GM12864 (cell line): ENCODE measurements at places on chromosomes 2 and 18.
A peak's percentile ranks its signal among the peaks of the same experiment; 100 is the strongest.

DNA sequence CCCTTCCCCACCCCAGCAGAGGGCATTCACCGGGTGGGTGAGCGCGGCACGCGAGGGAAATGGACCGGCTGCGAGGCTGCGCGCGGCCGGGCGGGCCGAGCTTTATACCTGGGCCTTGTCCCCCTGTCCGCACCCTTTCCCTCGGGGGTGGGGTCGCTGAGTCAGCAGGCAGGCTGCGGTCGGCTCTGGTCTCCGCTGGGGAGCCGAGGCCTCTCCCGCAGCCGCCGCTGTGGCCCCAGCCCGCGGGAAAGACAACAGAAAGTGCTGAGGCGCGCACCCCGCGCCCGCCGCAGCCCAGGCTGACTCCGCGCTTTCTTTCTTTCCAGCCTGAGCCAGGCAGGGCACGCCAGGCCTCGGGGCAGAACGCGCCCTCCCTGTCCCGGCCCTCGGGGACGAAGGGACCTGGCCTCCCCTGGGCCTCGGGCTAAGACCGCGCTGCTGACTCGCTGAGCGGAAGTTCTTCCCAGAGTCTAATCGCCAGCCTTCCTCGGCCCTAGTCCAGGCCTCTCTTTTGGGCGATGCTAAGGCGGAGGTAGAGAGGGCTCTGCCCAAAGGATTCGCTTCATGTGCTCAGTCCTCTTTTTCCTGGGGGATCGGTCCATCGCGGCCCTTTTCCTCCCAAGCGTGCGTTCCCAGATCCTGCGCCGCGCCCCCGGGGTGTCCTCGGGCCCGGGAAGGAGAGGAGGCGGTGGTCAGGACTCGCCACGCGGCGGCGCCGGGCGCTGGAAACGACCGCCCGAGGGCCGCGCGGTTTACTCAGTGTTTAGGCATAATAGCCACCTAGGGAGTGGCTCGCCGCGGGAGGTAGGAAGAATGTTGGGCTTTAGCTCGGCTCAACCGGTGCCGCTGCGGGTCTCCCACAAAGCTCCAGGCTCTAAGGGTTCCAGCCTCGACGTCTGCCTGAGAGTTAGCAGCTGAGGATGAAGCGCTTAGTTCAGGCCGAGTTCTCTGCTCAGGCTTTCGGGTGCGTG is at the start of gene CRYBA2:
Gene CRYBA2 (minus strand): TSS at position 78 of the 971 bp plus-strand sequence. CDS start 246 bp downstream, outside the sequence.
- DNase-seq, result no peak

- no peak for DNase-seq
Observed at GRCh38 chr2:68403199-68403644, 38.1 kb downstream of the PLEK start.

DNA sequence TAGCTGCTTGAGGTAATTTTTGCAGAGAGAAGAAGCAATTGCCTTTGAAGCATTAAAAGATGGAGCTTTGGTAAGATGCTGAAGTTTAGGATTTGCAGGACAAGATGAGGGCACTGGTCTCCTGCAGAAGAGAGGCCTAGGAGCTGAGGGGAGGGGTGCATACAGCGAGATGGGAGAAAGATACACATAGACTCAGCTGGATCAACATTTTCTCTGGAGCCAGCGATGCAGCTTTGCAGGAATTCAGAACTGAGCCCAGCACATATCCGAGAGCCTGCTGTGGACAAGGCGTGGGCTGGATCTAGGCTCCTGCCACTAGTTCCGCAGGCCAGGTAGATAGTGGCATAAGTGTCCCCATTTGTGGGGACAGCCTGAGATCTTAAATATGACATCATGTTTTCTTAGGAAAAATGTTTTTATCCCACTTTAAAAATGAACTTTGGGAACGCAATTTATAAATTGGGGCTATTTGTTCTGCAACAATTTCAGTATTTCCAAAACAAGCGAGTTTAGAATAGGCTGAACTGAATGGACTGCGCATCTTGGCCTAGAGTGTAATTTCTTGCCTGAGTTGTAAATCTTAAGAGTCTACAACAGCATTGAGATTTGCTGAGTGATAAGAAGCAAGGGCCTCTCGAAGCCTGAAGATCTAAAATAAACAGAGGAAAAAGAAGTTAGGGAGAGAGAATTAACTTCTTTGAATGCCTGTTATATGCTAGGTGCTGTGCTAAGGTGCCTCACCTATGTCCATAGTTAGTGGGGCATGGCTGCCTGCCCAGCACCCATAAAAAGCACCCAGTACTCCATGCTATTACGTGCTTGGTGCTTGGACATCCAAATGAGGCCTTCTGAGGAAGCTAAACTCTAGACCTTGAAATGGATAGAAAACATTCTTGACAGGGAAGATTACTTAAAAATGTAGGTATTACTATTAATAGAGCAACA is 17.3 kb downstream of the GRHL1 start:
- DNase-seq, result no peak

DNA sequence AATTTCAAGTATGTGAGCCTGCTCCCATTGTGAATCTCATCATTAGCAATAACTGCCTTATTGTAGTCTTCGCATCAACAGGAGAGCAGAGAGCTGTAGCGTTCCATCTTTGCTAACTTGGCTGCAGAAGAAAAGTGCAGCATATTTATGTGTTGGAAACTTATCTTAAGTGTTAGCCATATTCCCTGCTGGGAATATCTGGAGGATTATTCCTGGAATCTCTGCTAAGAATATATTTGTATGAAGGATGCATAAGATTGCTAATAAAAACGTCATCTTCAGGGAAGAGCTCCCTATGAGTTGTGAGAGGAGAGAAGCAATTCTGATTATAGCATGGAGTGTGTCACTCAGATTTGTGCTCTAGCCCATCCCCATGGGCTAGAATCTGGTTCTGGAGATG is 115.1 kb upstream of the REG3G start:
- DNase-seq, result no peak

DNA sequence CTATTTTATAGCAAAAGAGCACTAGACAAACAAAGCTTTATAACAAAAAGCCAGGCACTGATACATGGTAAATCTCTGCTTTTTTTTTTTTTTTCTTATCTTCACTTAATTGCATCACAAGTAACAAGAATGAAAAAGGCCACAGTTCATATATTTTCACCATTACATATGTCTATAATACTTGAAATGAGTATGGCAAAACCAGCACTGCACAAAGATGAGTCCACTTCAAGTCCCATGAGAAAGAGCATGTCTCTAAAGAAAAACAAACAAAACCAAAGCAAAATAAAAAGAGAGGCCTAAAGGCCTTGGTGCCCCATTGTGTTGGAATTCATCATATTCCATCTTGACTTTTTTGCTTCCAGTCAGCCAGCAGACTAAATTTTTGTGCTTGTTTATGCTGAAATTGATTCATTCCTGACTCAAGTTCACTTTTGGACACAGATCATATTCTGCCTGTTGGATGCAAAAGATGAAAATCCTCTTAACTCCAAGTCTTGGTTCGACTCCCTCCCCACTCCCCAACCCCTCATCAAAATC is 264.9 kb upstream of the CCDC68 start:
- DNase-seq, result no peak

GRCh38 chr2:198004921-198005829 is 200.8 kb downstream of the PLCL1 start:
- peak; percentile 51 for DNase-seq
